AG08395 (cell line): ENCODE measurements at places on chromosomes 6 and 20.
A peak's percentile ranks its signal among the peaks of the same experiment; 100 is the strongest.

GRCh38 chr6:134810402-134810801 lies 139.5 kb downstream of the ALDH8A1 start:
- DNase-seq, result no peak

GRCh38 chr20:44471481-44471882 lies 4.2 kb upstream of the TTPAL start:
- peak; percentile 57 for DNase-seq

- DNase-seq, result no peak
Observed at GRCh38 chr6:2235777-2236495, 9.5 kb downstream of the GMDS start.

GRCh38 chr20:59677586-59677985 lies 73.2 kb downstream of the PHACTR3 start:
- no peak for DNase-seq

DNA sequence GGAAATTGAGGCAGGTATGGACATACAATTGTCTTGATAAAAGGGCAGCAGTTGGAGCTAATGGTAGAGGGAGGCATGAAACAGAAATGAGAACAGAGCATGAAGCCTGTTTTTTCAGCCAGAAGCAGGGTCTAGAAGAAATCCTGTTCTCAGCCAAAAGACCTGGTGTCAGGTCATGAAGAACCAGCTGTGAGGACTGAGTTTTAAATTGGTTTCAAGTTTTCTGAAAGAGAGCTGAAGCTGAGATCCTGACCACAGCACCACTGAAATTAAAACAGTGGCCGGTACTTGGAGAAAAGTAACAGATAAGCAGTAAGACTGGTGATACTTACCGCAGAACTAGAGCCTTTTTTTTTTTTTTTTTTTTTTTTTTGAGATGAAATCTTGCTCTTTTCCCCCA lies 283.8 kb upstream of the BMP2 start:
- DNase-seq, result no peak

- no peak for DNase-seq
Observed at GRCh38 chr6:69881322-69882151, 15.2 kb downstream of the COL19A1 start.

GRCh38 chr6:147203311-147204059 lies 732 bp upstream of the STXBP5 start:
- DNase-seq, result peak; percentile 93

GRCh38 chr20:4780245-4780644 lies 58.5 kb downstream of the PRND start:
- no peak for DNase-seq

- no peak for DNase-seq
Observed at GRCh38 chr6:164845773-164846172, 463.6 kb downstream of the C6orf118 start.

GRCh38 chr6:30160785-30161531 lies at the start of gene TRIM10:
Gene TRIM10, minus strand, starts transcription at chr6:30161211. Its CDS starts 353 bp downstream, at chr6:30160858.
- no peak for DNase-seq

- DNase-seq, result no peak
Observed at GRCh38 chr6:53543359-53544216, 1.3 kb downstream of the GCLC start.

DNA sequence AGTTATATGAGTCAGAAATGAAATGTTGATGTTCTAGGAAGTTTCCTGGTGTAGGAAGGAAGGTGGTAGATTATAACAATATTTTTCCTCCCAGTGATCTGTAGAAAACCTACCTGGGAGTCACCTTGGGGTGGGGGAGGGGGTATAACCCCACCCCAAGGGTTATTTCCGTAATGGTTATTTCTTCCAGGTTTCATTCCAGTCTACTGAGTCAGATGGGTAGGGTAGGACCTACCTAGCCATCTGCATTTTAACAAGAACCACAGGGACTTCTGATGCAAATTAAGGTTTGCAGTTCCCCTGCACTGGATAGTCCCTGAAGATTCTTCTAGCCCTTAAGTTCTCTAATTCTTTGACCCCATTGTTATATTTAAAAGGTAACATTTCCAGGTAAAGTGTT lies 88.9 kb downstream of the ARMC2 start:
- no peak for DNase-seq

- DNase-seq, result no peak
Observed at GRCh38 chr6:137623293-137623692, 129.1 kb upstream of the OLIG3 start.

DNA sequence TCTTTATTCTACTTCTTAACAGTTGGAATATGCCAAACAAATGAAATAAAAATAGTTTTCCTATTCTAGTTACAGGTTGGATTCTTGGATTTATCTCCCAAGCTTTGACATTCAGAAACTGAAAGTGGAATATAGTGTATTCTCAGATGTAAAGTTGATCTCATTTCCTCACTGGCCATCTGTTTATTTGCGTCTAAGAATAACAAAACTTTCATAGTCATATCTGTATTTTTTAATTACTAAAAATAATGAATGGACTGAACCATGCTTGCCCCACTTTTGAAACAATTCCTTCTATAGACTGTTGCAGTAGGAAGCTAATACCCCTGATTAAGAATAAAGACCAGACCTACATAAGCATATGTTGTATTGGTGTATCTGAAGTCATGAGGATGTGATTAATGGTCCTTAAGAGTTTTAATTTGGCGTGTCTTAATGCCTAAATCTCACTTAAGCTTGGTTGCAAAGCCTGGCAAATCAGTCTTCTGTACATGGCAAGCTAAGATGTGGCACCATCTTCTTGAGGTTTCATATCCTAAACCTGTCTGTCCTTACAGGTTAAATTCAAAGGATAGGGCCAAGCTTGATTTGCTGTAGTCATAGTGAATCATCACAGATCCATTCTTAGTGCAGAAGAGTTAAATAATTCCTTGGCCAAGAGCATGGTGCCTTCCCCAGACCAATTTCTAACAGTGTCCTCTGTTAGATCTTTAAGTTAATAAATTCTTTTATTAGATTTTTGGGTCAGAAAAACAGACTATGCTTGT lies 58.9 kb downstream of the FOXO3 start:
- no peak for DNase-seq

DNA sequence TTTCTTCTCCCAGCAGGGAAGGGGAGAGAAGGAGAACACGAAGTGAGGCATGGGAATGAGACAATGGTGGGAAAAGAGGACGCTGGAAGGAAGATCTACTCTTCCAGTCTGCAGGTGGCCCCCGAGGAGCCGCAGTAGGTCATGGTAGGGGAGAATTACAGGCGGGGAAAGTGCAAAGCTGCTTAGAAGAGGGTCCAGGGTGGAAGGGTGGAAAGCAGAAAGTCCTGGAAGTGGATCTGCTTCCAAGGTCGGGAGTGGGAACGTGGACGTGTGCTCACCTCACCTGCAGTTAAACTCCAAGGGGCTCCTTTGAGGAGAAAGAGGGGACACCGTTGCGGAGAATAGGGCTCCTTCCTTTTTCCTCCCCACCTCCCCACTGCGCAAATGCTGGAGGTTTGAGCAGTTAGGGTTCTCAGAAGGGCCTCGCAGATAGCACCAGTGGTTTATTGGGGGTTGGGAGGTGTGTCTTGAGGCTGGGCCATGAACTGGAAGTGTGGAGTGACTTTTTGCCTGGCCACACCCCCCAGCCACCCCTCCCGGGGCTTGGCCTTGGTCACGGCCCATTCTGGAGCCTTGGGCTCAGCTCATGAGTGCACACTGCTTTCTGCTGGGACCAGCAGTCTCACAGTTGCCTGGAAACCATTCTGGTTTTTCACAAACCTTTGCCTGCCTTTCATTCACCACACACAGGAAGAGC lies 100.4 kb upstream of the MLN start:
- DNase-seq, result no peak

- DNase-seq, result no peak
Observed at GRCh38 chr6:45423824-45424450, 46.2 kb upstream of the SUPT3H start.

GRCh38 chr6:137246791-137247202 lies 27.6 kb upstream of the IFNGR1 start:
- DNase-seq, result no peak

- peak; percentile 84 for DNase-seq
Observed at GRCh38 chr6:43838276-43839036, 68.4 kb downstream of the VEGFA start.
